Activated naive CD4-positive, alpha-beta T cell treated with Interleukin-2 at 50 U/mL for 16 hours (primary cell): ENCODE measurements at places on chromosomes 11 and 22.

- DNase-seq: no peak
These were observed 130.4 kb downstream of the SLC1A2 start for GRCh38 chr11:35288817-35289541.

DNA sequence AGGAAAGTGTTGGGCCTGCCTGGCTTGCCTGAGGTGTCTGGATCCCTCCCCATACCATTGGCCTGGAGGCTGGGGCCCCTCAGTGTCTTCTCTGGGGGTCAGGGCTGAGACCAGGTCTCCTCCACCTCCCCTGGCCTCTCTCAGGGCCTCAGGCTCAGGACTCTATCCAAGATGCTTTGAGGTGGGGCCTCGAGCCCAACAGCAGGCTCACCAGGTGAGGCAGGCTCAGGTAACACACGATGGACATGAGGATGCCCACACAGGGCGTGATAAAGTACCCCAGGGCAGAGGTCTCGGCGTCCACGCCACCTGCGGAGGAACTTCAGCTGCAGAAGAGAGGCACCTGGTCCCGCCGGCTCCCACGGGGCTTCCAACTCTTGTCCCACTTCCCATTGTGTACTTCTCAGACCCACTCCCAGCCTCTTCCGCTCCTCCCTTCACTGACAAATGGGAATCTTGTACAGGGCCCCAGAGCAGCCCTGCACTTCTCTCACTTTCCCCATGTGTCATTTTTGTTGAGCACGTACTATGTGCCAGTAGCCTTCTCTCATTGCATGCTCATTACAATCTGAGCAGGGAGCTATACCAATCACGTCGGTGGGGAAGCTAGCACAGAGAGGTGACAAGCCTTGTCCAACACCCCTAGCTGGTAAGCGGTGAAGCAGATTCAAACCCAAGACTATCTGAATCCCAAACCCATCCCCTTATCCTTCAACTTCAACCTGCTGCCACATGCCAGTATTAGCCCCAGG, 3.8 kb downstream of the SLC29A2 start:
- DNase-seq: no peak

DNA sequence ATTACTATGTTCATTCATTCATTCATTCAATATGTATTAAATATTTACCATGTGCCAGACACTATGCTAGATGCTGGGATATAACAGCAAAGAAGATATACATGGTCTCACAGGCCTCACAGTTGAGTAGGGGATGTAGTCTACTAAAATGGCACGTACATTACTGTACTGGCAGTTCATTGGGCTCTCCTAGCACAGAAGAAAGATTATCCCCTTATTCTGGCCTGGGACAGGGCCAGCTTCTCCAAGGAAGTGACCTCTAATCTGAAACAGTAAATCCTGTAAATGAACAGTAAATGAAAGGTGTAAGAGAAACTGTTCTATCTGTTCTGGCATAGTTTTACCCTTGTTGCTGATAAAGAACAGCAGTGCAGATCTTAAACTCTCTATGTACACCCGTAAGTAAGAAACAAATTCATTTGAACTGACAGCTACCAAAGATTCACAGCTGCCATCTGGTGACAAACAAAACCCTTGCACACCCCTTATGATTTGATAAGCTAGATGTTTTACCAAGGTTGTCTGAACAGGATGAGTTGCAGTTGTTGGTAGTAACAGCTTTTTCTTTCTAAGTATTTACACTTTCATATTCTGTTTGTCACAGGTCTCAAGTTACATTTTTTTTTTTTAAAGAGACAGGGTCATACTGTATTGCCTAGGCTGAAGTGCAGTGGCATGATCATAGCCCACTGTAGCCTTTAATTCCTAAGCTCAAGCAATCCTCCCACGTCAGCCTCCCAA, 263.1 kb downstream of the TMEM135 start:
- no peak for DNase-seq

GRCh38 chr22:18985780-18986179, 49.7 kb upstream of the PRODH start:
- DNase-seq: no peak

DNA sequence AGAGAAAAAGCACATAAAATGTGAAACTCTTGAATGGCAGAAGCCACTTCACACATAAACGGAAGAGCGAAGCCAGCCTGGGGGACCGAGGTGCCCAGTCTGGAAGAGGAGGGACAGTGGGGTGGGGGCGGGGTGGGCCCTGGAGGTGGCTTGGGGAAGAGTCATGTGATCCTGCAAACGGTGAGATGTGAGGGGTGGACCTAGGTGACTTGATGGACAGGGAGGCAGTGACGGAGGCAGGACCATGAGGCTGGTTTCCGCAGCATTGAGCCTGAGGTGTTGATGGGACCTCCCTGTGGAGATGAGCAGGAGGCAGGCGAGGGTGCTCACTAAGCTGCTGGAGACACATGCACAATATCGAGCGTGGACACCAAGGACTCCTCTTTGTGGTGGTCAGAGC, 16.8 kb downstream of the ZDHHC24 start:
- DNase-seq: no peak

GRCh38 chr11:2716376-2717095, 16.7 kb upstream of the KCNQ1OT1 start:
- DNase-seq: no peak

- no peak for DNase-seq
These were observed 128.8 kb downstream of the MED15 start for GRCh38 chr22:20636075-20636812.

DNA sequence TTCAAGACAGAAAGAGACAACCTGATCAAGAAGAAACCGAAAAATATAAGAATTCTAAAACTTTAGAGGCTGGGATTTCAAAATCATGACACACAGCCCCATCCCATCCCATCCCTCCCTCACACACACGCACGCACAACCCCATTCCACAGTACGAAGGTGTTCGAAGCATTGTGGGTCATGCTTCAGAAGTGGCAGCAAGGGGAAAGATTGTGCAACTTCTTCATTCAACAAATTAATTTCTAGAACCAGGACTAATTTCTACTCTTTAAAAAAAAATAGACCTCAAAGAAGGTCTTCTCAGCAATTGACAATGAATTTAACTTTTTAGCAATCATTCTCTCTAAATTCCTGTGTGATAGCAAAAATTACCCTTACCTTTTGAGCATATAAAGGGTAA, 867 bp downstream of the SPA17 start:
- no peak for DNase-seq

GRCh38 chr11:97615546-97615945, 1225.7 kb downstream of the JRKL start:
- no peak for DNase-seq

DNA sequence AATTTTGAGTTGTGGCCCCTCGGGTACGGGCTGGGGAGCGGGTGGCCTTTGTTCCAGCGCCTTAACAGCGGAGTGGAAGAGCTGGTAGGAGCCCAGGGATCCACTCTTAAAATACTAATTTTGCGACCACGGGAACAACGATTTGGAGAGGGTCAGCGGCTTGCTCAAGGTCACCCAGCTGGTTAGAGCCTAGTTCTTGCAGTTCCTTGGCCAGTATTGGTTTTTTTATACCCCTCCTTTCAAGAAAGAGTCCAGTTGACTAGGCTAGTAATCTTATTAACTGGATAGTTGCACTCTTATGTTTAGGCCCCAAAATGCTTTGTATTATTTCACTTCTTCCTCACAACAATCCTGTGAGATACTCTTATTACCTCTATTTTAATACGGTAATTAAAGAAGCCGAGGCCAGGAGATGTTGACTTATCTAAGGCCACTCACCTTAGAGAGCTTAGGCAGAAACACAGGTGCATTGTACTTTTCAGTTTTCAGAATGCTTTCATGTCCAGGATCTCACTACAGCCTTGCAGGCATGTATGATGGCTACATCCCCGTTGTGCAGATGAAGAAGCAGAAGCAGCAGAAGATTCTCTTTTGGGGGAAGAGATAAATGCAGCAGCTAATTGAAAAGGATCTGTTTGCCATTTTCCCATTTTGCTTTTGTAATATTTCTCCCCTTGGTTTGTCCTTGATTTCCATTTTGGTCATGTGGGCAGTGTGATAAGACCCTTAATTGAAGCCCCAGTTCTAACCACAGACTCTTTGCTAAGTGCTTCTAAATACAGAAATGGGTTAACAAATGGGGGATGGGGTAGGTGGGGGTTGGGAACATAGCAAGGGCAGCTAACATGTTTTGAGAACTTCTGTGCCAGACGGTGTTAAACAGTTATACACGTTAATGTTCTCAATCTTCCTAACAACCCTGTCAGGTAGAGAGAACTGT, 1.4 kb downstream of the SREBF2 start:
- no peak for DNase-seq

GRCh38 chr11:63907808-63908530, 9.0 kb downstream of the RCOR2 start:
- DNase-seq: no peak

- no peak for DNase-seq
These were observed 416.7 kb upstream of the CADM1 start for GRCh38 chr11:115920841-115921480.

DNA sequence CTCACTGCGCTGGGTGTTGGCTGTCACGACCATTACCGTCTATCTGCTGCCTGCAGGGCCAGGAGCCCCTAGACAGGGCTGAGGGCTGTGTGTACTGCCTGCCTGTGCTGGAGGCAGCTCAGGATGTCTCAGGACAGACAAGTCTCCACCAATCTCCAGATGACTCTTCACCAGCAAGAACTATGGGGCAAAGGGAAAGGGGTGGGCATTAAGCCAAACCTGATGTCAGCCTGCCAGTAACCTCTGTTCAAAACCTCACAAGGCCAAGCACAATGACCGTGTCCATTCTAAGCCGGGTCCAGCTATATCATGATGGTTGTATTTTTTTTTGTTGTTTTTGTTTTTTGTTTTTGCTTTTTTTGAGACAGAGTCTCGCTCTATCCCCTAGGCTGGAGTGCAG, 31.6 kb downstream of the MAFF start:
- DNase-seq: no peak

GRCh38 chr11:64023712-64024710, 11.7 kb upstream of the FLRT1 start:
- no peak for DNase-seq

- DNase-seq: no peak
These were observed 63.5 kb downstream of the MRTFA start for GRCh38 chr22:40572976-40573375.

DNA sequence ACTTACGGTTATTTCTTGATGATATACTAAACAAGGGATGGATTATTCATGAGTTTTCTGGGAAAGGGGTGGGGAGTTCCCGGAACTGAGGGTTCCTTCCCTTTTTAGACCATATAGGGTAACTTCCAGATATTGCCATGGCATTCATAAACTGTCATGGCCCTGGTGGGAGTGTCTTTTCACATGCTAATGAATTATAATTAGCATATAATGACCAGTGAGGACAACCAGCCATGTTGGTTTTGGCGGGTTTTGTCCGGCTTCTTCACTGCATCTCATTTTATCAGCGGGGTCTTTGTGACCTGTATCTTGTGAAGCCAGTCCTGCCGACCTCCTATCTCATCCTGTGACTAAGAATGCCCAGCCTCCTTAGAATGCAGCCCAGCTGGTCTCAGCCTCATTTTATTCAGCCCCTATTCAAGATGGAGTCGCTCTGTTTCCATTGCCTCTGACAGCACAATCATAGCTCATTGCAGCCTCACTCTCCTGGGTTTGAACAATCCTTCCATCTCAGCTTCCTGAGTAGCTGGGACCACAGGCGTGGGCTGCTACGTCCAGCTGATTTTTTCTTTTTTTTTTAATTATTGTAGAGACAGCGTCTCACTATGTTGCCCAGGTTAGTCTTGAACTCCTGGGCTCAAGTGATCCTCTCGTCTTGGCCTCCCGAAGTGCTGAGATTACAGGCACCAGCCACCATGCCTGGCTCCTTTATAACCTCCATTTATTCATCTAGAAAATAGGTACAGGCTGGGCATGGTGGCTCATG, 52.6 kb upstream of the EMID1 start:
- DNase-seq: no peak

DNA sequence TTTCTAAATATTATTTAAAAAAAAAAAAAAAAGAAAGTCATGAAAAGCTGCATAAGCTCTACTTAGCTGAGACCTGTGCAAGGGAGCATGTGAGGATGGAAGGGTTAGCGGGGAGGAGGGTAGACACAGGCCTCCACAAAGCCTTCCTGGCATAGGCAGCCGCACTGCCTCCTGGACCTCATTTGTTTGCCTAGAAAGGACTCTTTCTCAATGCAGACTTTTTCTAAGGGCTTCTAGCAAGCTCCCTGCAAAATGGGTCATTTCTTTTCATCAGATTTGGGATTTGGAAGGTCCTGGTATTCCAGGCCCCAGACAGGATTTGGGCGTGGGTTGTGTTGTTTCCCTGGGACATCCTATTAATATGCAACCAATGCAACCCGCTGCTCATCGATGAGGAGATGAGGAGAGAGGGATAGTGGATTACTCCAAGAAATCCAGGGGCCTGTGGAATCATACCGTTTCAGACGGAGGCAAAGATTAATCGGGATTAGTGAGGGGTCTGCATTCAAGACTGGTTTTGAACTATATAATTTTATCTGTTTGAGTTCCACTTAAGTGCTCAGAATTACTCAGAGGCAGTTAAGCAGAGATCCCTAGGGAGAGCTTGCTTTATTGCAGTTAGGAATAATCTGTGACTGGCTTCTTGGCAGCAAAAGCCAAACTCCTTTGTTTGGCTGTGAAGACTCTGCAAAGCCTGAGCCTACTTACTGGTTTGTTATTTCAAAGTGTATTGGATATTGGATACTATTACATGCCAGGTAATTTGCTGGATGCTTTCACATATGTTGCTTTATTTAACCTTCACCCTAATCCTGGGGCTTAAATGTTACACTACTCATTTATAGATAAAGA, 106.9 kb upstream of the NAV2 start:
- no peak for DNase-seq

GRCh38 chr11:100791103-100791502, 104.0 kb downstream of the ARHGAP42 start:
- no peak for DNase-seq

DNA sequence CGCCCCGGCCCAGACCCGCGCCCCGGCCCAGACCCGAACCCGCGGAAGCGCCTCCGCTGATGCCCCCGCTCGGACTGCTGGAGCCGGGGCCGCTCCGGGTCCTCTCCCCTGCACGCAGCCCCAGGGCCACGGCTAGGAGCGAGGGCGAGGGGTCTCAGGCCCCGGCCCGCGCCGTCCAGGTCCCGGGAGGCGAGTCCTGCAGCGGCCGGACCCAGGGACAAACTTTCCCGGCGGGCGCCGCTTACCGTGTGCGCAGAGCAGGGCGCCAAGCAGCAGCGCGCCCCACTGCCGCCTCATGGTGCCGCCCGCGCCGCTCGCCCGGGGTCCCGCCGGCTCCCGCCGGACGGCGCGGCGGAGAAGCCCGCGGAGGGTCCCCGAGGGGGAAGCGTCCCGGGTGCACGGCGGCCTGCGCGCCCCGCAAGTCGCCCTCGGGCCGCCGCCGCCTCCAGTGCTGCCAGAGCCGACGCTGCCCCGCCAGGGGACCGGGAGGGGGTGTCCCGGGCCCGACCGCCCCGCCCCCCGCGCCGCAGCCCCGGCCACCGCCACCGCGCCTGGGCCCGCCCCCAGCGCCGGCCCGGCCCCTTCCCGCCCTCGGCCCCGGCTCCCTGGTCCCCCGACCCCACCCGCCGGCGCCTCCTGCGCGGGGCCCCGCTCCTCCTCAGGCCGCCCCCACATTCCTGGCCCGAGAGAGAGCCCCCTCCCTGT, at the start of gene LRP4:
LRP4 (minus strand) TSS at position 468 of the 705 bp plus-strand sequence; CDS start at position 297, 171 bp downstream.
- DNase-seq: peak; percentile 44

GRCh38 chr22:35148381-35148780, 82.4 kb downstream of the ISX start:
- no peak for DNase-seq
